Activated CD4-positive, CD25-positive, alpha-beta regulatory T cell (primary cell): ENCODE measurements at places on chromosomes 12 and 14.

DNA sequence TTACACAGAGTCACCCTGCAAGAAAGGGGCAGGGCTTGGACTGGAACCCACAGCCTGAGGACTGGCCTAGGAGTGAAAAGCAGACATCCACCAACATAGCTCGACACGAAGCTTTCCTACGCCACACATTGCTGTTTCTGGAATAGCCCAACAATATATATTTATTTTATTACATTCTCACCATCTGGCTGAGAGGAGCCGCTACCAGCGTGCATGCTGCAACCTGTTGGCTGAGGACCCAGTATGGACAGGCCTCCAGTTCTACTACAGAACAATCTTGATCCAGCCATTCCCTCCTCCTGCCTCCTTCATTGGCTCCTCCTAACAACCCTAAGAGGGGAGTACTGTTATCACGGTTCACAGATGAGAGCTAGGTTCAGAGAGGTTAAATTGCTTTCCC lies 35.6 kb upstream of the TBX5 start:
- DNase-seq, result no peak

- peak; percentile 76 for DNase-seq
These were observed at the start of gene ZFYVE26 for GRCh38 chr14:67816326-67817002. TSS of gene ZFYVE26 (minus strand) at chr14:67816590. CDS start at chr14:67815963, 627 bp downstream.

GRCh38 chr12:63904653-63905052 lies 60.2 kb downstream of the SRGAP1 start:
- DNase-seq, result no peak

- no peak for DNase-seq
These were observed 96.9 kb downstream of the EML5 start for GRCh38 chr14:88695870-88696269.

DNA sequence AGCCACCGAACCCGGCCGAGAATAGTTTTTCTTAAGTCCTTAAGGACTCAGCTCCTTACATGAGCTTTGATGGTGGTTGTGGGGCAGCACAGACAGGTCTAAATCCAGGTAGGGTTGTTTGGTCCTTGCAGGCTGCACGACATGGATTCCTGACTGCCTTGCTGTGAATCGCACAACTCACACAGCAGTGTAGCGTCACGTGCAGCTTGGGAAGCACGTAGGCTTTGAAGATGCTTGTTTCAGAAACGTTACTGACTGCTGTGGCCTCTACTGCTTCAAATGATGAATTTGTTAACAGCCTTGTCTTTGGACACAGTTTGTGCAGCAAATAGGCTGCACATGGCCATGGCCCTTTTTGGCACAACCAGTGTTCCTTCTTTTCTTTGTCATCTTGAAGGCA lies 29.9 kb downstream of the ZBTB42 start:
- DNase-seq, result no peak

- DNase-seq, result no peak
These were observed 10.7 kb upstream of the RTRAF start for GRCh38 chr14:51978681-51979085.

DNA sequence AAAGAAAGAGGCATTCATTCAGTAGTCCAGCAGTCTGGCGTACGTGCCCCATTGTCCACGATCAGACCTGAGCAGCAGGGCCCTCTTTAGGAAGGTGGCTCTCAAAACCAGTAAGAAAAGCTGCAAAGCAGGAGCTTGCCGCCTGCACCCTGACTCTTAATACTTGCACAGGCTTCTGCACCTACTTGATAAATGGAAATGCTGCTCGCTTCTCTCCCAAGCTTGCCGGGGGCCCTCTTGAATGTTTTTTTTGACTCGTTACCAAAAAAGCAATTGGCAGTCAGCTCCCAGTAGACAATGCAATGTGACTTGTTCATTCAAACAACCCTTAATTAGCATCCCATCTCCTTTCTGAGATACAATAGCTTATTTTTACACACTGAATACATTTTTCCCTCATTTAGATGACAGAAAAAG lies 27.2 kb upstream of the PTPRB start:
- no peak for DNase-seq

GRCh38 chr14:65290830-65291229 lies 121.7 kb upstream of the FUT8 start:
- DNase-seq, result no peak

- no peak for DNase-seq
These were observed 2.9 kb downstream of the PAX9 start for GRCh38 chr14:36664322-36665193.

DNA sequence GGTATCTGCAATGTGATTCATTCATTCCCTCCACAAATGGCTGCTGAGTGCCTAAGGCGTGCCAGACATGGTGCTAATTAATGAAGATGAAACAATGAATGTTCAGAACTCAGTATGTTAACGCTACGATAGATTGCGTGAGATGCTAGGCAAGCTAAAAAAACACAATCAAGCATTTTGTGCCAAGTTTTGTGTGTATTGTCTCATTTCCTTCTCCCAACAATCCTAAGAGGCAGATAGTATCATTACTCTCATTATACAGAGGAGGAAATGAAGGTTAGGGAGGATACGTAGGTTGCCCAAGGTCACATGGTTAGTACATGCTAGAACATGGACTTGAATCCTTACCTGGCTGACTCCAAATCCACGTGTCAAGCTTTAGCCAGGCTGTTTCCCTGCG lies 264.4 kb downstream of the EFCAB11 start:
- DNase-seq, result no peak

- no peak for DNase-seq
These were observed 611.3 kb upstream of the TMEM132C start for GRCh38 chr12:127655691-127656090.

DNA sequence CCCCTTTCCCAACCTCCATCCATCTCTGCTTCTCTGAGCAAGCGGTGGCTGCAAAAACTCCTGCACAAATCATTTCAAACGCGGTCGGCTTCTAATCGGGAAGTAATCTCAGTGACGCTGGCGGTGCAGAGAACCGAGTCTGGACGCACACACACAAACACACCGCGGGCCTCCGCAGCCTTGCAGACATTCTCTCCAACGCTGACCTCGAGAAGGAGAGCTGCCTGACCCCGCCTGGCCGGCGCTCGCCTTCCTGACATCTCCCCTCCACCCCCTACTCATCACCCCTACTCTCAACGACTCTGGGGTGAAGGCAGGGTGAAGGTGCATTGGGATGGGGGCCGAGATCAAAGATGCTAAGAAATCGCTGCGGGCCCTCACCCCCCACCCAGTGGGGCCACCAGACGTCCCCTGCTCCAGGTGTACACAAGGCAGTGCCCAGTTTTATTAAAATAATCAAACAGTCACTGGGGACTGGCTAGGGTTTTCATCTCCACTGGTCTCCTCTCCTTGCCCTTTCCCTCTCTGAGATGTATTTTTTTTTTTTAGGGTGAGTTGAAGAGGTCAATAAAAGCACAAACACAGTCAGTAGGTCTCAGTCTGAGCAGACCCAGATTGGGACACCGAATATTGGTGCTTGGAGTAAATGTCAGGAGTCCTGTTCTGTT lies 506 bp upstream of the TBX5 start:
- DNase-seq, result no peak

DNA sequence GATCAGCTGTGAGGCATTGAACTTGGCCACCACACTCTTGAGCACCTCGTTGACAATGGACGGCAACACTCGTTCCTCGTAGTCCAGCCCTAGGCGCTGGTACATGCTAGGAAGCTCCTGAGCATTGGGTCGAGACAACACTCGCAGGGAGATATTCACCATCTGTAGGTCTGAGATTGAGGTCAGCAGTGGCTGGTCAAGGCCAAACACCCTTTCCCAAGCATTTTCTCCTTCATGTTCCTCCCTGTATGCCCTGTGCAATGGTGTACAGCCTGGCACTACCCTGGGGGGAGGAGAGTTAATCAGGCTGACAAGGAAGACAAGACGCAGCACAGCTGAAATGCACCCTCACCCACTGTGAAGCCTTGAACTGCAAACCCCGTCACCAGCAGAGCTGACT lies 2.0 kb downstream of the PHB2 start:
- DNase-seq, result no peak

DNA sequence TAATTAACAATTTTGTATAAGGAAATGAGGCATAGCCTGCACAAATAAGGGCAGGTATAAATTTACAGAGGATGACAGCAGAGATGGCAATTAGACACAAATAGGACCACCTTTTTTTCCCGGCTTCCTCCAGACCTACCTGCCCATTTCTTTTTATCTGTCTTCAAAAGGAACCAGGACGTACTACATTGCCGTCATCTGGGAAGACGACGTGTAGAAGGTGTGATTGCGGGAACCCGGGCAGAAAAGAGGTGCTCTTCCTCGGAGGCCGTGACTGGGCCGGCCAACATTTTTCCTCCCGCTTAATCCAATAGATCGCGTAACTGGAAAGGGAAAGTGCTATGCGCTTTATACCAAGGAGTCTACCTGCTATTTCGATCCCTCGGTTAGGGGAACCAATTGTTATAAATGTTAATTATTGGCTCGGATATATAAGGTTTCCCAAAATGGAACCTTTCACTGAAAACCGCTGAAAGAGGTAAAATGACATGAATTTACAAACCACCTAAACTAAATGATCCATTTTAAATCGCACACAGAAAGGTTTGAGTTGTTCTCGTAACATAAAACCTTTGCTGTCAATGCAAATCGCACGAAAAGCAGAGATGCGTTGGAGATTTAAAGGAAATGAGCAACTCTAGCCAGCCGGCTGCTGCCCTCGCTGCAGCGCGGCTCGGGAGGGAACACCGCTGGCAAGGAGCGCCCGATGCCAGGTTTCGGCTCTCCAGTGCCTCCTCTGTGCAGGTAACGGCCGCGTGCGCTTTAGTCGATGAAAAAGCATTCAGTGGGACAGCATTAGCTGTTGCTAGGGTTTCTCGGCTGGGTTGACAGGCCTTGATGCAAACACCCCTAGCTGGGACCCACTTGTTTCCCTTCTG lies 2.8 kb upstream of the SIX1 start:
- DNase-seq, result no peak

GRCh38 chr12:121955258-121956237 lies 37.2 kb downstream of the CFAP251 start:
- DNase-seq, result no peak

GRCh38 chr14:33776871-33777270 lies 174.0 kb downstream of the EGLN3 start:
- DNase-seq, result no peak

- DNase-seq, result no peak
These were observed 19.5 kb downstream of the PRKAB1 start for GRCh38 chr12:119687406-119687805.

GRCh38 chr12:45356822-45357538 lies 141.1 kb downstream of the ANO6 start:
- DNase-seq, result no peak

GRCh38 chr14:95287176-95287754 lies 32.4 kb downstream of the CLMN start:
- no peak for DNase-seq

DNA sequence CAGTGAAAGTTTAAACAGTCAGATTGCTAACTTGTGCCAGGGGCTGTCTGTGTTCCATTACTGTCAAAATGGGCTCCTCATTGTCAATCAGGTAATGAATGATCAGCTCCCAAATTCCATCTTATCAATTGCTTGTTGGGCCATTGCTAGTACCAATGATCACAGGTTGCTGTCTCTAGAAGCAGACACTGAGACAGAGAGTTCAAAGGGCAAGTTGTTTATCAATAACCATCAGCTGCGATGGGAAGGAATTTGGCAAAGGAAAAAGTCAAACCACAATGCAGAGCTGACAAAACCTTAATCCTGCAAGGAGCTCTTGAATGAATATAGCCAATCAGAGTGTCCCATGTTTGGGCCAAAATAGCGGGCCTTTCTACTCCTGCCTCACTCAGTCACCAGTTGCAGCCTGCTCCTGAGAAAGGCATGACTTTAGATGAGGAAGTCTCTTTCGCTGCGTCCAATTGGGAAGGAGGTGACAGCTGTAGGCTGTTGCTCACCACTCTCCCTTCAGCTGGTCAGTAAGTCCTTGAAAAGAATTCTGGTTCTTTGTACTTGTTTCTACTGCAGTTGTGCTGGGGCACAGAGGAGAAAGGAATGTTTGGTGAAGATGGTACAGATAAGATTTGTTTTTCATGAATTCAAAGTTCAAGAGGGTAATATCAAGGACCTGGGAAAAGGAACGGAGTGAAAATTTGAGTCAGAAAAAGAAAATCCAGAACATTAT lies 179.2 kb upstream of the PDE3A start:
- no peak for DNase-seq

- DNase-seq, result no peak
These were observed 406.3 kb upstream of the MGAT4C start for GRCh38 chr12:86662464-86662863.

DNA sequence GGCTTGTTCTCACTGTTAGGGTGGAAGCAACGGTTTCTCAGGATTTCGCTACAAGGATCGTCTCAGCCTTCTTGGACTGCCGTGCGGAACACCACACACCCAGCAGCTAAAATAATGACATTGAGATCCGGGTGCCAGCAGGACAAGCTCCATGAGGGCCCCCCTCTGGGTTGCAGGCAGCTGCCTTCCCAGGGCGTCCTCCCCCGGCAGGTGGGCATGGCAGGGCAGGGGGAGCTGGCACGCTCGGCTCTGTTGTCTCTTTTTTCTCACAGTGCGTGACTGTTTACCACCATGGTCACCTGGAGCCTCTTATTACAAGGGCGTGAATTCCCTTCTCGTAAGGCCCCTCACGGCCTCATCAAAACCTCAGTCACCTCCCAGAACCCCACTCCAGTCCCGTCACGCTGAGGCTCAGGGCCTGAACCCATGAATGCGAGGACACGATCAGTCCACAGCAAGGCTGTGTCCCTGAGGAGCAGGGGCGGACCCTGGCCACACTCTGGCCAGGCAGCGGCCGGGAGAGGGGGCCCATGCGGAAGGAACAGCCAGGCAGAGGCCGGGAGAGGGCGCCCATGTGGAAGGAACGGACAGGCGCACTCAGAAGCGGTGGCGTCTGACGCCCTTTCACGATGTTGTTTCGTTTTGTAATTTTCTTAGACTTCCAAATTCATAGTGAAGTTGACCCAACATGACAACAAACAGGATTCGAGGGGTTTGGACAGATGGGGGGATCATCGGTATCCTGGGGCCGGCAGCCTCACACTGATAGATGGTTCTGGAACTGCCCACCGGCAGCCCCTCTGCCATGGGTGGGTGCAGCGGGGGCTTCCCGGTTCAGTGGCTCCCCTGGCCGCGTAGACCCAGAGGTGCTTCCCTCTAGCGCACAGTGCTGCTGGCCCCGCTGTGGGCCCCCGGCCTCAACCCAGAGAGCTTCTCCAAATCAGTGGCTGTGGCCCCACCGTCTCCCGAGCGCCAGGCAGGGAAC lies 10.0 kb downstream of the LRCOL1 start:
- DNase-seq, result no peak

DNA sequence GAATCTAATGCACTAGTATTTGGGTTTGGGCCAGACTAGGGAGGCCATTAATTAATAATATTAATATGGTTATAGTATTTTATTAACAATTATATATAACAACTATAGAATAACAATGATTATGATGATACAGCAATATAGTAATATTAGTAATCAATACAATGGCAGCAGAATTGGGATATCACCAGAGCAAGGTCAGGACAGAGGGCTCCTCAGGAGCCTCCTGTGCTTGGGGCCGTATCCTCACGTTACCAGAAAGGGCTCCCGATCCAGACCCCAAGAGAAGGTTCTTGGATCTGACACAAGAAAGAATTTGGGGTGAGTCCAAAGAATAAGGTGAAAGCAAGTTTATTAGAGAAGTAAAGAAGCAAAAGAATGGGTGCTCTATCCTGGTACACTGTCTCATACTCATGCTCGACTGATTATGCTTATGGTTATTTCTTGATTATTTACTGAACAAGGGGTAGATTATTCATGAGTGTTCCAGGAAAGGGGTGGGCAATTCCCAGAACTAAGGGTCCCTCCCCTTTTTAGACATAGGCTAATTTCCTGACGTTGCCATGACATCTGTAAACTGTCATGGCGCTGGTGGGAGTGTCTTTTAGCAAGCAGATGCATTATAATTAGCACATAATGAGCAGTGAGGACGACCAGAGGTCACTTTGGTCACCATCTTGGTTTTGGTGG lies 61.6 kb downstream of the RIN3 start:
- no peak for DNase-seq

GRCh38 chr12:11652351-11653040 lies 3.0 kb downstream of the ETV6 start:
- DNase-seq, result no peak
